ENCODE measurements at places on chromosomes 7 and 10.

- no peak for DNase-seq
These were observed 160.8 kb upstream of the TCF7L2 start for GRCh38 chr10:112789248-112789647.

DNA sequence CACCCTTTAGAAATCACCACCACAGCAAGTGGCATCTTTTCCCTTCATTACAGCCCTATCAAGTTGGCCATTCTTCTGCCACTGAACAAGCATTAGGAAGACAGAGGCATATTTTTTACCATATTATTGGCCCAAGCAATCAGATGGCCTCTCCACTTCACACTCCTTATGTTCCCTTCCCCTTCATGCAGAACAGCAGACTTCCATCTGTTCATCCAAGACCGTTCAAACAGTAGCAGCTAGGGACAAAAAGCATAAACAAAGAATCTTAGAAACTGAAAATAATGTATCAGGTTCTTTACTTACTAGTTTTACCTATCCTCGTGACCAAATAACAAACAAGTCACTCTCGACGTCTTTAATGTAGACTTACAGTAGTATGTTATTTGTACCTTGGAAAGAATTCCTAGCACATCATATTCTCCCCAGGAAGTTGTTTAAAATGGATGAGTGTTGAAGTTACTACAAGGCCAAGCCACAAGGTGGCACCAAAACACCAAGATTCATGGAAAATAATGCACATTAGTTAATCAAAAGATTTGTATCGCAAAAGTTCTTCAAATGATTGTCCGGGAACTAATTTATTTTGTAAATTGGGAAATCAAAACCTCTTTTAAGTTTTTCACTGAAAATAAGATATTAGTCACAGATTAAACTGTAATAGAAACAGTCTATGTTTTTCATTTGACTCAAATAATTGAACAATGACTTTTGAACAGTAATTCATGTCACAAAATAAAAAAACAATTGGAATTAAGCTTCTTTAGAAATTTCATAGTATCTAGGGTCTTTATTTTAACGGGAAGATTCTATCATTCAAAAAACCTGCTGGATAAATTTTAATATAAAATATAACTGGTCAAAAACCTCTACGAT is 112.1 kb downstream of the VPS41 start:
- peak; percentile 5 for DNase-seq

DNA sequence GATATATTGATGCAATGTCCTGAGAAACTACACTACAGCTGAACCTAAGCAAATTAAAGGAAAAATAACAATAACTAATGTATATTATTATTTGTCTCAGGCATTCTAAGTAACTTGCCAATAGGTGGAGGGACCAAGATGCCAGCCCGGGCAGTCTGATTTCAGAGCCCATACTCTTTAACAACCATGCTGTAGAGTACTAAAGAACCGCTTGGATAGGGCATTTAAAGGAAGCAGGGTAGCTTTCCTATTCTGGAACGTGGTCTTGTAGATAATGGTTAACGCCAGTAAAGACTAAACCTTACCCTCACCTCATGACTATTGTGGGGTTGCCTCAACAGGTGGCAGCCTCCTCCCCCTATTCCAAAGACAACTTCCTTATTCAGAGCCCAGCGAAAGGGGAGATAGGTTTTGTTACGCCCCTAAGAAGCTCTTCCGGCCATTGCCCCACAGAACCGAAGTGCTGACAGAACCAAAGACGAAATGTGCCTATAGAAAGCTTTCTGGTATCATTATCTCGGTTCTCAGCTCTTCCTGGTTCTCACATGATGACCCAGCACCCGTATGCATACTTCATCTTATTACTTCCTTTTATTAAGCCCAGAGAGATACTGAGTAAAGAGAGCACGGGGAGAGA is 707 bp upstream of the C1GALT1 start:
- DNase-seq: peak; percentile 31

- DNase-seq: no peak
These were observed 685.3 kb upstream of the GALNT17 start for GRCh38 chr7:70446448-70447143.

GRCh38 chr10:71854031-71854430 is 3.0 kb upstream of the PSAP start:
- no peak for DNase-seq

DNA sequence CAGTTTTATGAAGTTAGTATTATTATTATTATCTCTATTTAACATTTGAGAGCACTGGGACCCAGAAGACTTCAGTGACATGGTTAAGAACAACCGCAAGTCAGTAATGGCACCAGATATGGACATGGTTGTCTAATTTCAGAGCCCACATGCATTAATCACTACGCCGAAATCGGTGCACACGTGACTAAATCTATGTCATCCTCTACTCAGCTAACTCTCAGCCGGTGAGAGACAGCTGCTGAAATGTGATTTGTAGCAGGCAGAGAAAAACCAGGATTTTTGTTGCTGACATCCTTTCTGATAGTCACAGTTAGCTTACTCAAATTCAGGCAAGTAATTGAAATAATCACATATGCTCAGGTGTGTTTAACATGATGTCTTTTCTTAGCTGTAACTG is 127.7 kb downstream of the SPAG6 start:
- DNase-seq: no peak

DNA sequence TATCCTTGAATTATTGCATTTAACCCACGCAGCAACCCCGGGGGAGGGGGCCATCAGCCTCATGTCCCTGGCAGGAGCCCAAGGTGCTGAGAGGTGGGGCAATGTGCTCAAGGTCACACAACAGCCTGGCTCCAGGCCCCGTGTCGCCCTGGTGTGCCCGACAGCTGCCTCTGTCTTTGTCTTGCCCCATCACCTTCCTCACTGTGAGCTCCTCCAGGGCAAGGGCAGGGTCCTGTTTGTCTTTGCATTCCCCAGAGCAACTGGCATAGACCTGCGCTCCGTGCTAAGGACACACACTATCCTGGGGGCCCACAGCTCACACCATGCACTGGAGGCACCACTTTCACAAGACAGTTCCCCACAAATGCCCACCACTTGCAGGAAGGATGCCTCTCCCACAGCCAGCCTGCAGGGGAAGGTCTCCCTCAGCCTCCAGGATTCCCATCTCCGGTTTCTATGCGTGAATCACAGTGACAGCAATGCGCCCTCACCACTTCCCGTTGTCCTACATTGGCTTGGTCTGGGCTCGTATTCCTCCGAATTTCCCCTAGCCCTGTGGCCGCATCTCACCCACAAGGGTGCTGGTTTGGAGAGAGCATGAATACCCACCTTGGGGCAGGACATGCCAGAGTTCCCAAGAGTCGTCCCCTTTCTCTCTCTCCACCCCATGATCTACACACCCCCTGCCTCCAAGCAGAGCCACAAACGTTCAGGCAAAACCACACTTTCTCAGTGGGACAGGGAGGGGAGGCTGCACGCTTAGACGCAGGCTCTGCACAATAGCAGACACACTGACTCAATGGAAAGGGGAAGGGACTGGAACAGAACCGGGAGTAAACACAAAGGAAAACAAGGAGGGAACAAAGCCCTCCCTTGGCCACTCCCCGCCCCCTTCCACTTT is 10.3 kb downstream of the ITPRIP start:
- DNase-seq: no peak

DNA sequence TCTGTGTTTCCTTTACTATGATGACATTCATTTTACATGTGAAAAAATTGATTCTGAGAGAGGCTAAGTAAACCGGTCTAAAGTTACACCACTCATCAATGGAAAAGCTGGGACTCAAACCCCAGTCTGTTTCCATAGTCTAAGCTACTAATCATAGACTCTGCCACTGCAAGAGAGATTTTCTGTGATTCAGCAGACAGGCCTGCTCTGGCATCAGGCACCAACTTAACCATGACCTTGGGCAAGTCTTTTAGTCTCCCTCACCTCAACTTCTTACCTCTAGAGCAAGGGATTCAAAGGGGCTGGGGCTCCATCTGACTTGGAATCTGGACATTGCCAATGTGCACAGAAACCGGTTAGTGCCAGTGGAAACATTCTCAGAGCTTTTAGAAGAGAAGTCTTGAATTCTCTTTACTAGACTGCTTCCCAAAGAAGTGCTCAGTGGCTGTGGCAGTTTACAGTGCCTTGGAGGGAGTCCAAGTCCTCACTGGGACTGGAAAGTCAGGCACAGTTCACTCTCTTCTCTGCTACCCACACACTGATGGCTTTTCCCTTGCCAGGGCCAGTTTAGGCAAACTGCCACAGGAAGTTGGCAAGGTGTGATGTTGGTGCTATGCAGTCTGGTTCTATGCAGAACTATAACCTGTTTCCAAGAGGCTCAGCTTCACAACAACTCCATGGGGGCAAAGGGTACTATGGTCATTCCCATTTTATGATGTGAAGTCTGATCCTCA is 4.5 kb upstream of the BLNK start:
- DNase-seq: no peak

GRCh38 chr10:61010863-61011262 is 66.9 kb upstream of the RHOBTB1 start:
- no peak for DNase-seq

GRCh38 chr10:108014145-108014901 is 849.8 kb upstream of the SORCS1 start:
- no peak for DNase-seq

- no peak for DNase-seq
These were observed 93.8 kb downstream of the INPP5A start for GRCh38 chr10:132631338-132631735.

GRCh38 chr10:85858776-85859515 is 507.6 kb downstream of the GRID1 start:
- DNase-seq: no peak

DNA sequence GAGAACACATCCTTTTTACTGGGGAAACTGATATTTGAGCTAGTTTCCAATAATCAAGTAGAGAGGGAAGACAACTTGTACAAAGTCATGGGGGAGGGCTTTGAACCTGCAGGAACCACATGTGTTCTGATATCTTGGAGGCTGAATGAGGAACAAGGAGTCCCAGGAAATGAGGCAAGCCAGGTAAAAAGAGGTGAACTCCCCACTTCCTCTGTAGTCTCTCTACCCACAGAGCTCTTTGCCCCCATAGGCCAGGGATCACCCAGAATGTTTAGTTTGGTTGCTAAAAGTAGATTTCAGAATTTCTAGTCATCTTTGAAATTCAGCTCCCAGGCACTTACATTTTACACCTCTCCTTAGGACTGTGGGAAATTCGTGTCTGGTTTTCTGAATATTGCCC is 276.4 kb downstream of the SFMBT2 start:
- no peak for DNase-seq

- no peak for DNase-seq
These were observed 271.7 kb downstream of the ARHGAP12 start for GRCh38 chr10:31656851-31657433.

DNA sequence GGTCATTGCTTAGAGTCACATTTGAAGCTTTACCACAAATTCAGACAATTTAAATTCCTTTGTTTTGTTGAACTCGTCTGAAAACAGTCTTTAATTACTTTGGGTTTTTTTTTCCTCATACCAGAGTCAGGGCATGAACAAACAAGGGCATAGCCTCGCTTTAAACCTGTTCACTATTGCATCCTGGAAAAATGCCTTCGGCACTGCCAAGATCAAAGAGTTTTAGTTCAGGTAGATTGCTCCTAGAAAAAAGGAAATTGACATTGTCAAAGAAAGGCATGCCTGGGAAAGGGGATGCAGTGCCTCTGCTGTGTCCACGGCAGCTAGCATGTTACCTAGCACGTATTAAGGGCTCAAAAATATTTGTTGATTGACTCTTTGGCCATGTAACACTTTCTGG is 235.1 kb downstream of the ARHGAP21 start:
- no peak for DNase-seq

DNA sequence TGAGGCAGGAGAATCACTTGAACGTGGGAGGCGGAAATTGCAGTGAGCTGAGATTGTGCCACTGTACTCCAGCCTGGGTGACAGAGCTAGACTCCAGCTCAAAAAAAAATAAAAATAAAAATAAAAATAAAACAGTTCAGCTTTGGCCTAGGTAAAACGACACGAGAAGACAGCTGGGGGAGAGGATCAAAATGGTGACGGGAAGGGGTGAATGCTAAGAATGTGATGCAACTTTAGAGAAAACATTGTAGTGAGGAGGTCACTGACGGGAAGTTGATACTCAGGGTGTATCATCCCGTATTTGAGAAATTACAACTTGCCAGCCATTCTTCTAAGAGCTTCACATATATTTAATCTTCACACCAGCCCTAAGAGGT is 1.1 kb downstream of the NDST2 start:
- no peak for DNase-seq

DNA sequence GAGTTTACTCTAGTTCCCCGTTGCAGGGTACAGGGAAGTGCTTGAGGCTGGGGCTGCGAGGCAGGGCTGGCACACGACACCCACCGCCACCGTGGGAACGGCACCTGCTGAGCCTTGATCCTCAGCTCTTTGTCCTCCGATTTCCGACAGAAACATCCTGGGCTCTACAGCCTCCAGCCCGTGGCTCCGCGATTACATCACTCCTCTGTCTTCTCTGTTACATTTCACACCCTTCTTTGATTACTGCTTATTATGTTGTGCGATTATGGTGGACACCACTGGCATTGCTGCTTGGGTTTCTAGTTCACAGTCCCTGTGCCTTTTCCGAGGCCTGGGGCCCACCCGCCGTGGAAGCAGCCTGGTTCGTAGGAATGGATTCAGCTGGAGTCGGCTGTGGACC is 26.9 kb downstream of the FKBP6 start:
- DNase-seq: no peak

DNA sequence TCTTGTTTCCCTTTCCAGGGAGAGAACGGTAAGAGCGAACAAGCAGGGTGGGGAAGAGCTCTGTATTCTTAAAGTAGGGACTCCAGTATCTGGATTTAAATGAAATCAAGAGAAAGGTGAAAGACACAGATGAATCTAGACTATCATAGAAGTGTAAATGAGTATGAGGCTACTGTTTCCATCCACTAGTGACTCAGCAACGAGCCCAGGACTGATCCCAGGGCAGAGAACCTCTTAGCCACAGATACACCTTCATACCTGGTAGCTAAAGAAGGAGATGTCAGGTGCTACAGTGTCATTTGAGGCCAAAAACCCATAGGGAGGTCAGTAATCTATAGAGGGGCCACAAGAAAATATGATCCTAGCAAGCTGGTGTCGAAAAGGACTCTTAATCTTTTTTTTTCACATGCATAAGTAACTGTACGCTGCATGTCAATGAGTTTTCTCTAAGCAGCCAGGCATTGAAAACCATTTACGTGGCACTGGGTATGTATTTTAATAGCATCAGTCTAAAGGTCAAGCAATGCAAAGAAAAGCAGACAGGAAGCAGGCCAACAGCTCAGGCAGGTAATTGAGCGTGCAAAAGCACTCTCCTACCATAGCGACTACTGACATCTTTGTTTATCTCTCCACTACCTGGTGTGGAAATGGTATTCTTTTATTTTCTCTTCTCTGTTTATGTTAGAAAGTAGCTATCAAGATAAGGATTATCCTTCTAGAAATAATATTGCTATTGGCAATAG is 91.5 kb upstream of the EGR2 start:
- no peak for DNase-seq
